ENCODE measurements at places on chromosomes 7 and 10.

DNA sequence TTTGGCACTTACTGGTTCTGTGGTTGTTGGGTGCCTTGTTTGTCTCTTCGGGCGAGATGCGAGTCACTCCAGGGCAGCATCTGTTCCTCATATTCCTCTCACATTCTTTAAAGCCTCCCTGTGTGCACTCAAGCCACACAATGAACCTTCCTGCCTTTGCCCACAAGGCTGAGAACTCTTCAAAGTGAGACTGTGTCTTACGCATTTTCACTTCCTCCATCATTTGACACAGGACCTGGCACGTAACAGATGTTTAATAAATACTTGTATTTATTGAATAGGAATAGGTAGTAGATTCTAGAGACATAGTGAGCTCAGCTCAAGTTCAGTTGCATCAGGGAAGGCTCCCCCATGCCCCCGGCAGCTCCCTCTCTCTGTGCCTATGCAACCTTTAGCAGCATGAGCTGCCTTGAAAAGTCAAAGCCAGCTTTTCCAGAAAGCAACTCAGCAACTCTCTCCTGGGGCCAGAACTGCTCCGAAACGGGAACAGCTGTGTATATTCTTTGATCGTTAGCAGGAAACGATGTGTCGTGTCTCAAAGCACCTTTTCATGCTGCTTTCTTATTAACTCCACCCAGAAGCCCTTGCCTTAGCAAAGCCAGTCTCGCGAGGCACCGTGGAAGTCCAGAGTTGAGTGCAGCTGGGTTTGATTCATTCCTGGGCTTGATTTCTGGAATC lies 97.5 kb downstream of the PFKFB3 start:
- no peak for DNase-seq

- no peak for DNase-seq
Measured at GRCh38 chr10:117348236-117348635, 27.0 kb downstream of the PDZD8 start.

- DNase-seq = no peak
Measured at GRCh38 chr7:117582219-117582704, 102.4 kb downstream of the CFTR start.

GRCh38 chr7:131057015-131057793 lies 270.5 kb upstream of the MKLN1 start:
- DNase-seq = no peak

GRCh38 chr7:129864042-129864441 lies 88.7 kb downstream of the UBE2H start:
- no peak for DNase-seq

- no peak for DNase-seq
Measured at GRCh38 chr10:124478515-124478914, 16.9 kb downstream of the LHPP start.

DNA sequence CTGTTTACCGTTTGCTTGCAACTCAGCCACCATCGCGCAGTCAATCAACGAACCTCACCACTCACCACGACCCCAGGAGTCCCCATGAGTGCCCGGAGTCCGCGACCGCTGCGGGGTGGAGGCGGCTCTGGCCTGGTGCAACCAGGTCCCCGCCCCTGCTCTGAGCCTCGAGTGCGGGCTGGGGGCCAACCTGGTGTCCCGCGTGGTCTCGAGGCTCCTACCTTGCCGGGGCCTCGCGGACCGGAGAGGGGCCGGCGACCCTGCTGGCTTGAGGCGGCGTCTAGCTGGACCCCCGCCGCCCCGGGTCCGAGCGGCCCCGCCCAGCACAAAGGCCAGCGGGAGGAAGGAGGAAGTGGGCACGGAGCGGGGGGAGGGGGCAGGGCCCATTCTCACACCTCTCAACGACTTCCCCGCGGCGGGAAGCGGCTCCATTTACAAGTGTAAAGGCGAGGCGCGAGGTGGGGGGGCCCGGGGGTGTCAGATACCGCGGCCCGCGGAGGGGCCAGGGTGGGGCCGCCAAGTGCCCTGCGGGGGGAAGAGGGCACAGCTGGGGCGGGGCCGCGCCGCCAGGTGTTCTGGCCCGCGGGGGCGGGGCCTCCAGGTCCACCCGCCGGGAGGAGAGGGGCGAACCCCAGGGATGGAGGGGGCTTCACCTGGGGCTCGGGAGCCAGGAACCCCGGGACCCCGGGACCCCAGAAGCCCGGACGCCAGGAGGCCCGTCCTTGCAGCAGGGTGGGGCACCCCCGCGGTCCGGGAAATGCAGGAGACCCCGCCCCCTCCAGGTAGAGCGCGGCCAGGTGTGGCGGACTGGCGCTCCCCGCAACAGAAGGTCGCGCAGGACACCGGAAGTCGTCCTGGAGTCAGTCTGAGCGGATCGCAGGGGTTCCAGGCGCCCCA lies 8.6 kb downstream of the CTBP2 start:
- no peak for DNase-seq

Data from D721Med (cell line).